Lung (tissue), 17 donors: ENCODE measurements at places on chromosomes 12 and 14. TPM values are rescaled to one million over a fixed set of nuclear protein-coding genes. Genes with fewer than 3 reads are reported as not detected.

DTX3 gene
- 40.1 TPM for total RNA-seq

OR4E2 gene
- not detected for total RNA-seq

NKX2-1 gene
- total RNA-seq, result 185 TPM

ALDH1L2 gene
- 28.4 TPM for total RNA-seq

ANO4 gene
- 1.9 TPM for total RNA-seq

OTX2 gene
- total RNA-seq, result not detected

DCAF5 gene
- 42.2 TPM for total RNA-seq

LRFN5 gene
- 12.6 TPM for total RNA-seq

KRT77 gene
- total RNA-seq, result not detected

SOAT2 gene
- total RNA-seq, result not detected

DNA sequence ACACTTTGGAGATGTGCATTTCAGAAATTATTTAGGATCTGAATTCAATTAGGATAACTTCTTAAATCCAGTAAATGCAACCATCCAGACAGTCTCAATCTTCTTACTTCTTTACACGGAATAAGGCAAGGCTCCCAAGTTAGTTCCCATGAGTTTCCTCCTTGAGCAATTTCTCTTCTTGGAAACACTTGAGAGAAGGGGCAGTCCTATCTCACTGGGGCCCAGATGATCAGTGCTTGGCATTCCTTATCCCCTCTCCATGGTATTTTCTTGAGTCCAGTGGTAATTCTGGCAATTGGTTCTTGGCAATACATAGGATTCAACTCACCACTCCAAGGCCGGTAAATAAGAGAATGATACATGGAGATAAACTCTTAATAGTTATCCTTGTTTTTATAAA lies 87.1 kb upstream of the PTHLH start:
- H3K4me1 ChIP-seq, result no peaks in the 10 kb centered on the region
- H3K27me3 ChIP-seq, result no peaks in the 10 kb centered on the region
- no peak overlapping the region for H3K4me3 ChIP-seq
- H3K27ac ChIP-seq, result no peak overlapping the region
- H3K36me3 ChIP-seq, result no peaks in the 10 kb centered on the region

DNA sequence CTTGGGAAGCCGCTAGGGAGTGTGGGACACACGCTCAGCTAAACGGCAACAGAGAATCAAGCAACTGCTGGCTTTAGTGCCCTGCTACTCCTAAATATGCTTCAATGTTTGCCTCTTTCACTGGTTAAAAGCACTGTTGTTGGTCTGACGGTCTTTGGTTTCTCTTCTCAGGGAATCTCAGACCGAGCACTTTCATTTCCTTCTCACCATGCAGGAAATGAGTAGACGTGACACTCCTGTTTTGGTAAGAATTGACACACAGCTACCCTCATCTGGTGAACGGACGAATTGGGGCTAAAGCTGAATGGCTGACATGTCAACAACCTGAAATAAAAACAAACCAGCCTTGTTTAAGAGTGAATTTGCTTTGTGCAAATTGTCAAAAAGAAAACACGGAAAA lies 57.5 kb upstream of the PIWIL1 start:
- H3K27ac ChIP-seq, result no peak overlapping the region
- H3K27me3 ChIP-seq, result peaks cover 9% of the 10 kb centered on the region
- H3K4me1 ChIP-seq, result peaks cover 3% of the 10 kb centered on the region
- no peaks in the 10 kb centered on the region for H3K36me3 ChIP-seq

DNA sequence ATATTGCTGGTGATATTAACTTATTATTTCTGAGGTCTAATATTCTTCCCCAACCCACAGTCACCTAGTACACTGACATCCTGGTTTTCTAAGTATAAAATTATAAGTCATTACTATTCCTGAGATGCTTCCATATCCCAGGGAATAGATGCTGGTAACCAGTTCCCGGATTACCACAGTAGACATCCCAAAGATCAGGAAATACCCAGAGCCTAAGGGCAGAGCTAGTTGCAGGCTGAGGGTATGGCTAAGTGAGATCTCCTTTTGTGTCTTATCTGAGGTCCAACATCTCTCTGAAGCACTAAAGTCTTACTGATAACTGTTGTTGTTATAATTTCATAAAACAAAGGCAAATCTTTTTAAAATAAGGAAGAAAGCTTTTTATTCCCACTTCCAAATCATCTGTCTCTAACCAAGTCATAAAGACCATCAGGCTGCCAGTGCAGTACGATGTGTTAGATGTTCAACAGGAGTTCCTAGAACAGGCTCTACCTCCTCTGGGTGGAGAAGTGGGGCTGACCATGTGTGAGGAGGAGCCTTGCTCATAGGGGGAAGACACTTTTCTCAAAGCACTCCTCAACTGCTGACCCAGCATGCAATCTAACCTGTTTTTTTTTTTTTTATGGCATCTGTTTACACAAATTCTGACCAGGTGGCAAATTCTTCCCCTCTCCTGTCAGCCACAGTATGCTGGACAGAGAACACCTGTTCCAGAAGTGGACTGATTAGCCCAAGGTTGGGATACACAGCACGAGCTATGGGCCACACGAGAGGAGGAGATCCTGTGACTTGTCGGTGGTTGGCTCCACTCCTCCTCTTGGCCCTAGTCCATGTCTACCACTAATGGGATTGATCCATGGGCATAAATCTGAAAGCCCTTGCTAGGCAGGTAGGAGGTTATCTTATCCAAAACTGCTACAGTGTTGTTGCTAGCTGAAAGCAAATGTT lies 16.1 kb upstream of the GRIP1 start:
- no peak overlapping the region for H3K4me3 ChIP-seq
- H3K27me3 ChIP-seq, result peaks cover 3% of the 10 kb centered on the region
- DNase-seq, result no peak
- H3K4me1 ChIP-seq, result no peaks in the 10 kb centered on the region

DNA sequence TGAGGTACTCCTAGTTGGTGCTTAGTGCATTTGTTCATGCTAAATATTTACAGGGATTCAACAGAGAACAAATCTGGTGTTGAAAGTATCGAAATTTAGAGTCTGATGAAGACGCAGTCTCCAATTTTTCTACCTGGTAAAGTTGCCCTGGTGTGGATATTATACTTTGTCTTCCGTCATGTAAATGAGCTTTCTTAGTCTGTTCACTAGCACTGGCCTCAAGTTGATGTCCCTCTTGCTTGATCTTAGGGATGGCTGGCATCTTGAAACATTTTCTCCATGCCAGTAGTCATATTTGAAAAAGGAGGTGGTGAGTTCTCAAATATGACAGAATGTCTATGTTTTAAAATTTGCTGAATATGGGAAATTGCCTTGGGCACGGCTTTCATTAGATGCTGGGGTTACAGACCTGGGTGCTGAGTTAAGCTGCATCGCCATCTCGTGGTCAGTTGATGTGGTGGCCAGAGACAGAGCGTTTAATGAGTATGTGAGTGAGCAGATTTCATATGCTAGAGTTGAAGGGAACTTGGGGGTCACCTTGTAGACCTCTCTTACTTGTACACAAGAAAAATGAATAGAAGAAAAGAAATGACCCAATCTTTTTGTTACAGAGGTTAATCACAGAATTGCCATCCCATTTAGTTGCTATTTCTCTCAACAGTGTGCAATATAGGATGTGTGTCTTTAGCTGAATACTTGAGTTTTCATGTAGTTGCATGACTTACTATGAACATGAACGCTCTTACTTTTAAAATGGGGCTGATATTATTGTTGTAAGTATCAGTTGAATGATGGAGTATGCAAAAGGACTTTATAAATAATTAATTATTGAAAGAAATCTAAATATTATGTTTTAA lies 172.8 kb upstream of the DCN start:
- H3K4me3 ChIP-seq, result no peak overlapping the region
- no peaks in the 10 kb centered on the region for H3K4me1 ChIP-seq
- H3K27ac ChIP-seq, result no peak overlapping the region
- no peaks in the 10 kb centered on the region for H3K27me3 ChIP-seq
- no peaks in the 10 kb centered on the region for H3K36me3 ChIP-seq

DNA sequence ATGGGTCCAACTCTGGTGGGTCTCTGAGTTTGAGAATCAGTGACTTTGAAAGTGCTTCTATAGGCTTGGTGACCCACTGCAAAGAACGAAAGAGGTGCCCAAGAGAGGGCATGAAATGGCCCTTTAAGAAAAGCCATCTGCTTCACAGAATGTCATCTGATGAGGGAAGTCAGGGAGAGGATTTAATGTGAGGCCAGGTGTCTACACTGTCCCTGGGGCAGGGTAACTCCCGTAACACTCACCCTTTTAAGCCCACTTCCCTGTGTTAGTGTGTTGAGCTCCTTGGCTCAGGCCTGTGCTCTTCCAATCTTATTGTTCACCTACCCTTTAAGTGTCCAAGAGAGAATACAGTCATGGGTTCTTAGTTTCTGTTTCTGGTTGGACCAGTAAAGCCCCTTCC lies 16.4 kb upstream of the SRSF5 start:
- no peaks in the 10 kb centered on the region for H3K36me3 ChIP-seq

DNA sequence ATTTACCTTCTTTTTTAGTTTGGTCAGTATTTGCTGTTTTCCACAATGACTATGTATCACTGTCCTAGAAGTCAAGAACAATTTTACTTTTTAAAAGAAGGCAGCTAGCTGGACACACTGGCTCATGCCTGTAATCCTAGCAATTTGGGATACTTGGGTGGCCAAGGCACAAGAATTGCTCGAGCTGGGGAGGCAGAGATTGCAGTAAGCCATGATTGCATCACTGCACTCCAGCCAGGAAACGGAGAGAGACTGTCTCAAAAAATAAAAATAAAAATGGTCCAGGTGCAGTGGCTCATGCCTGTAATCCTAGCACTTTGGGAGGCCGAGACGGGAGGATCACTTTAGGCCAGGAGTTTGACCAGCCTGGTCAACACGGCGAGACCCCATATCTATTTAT lies 28.3 kb downstream of the MDM1 start:
- no peak overlapping the region for H3K4me3 ChIP-seq
- peak; percentile 47 for DNase-seq
- peaks cover 9% of the 10 kb centered on the region for H3K36me3 ChIP-seq
- H3K4me1 ChIP-seq, result no peaks in the 10 kb centered on the region

GRCh38 chr14:22097586-22098292 lies 424.1 kb upstream of the OR4E1 start:
- DNase-seq, result no peak
- H3K4me1 ChIP-seq, result no peaks in the 10 kb centered on the region
- H3K4me3 ChIP-seq, result no peak overlapping the region
- H3K27me3 ChIP-seq, result no peaks in the 10 kb centered on the region
- no peaks in the 10 kb centered on the region for H3K36me3 ChIP-seq
- no peak overlapping the region for H3K27ac ChIP-seq

DNA sequence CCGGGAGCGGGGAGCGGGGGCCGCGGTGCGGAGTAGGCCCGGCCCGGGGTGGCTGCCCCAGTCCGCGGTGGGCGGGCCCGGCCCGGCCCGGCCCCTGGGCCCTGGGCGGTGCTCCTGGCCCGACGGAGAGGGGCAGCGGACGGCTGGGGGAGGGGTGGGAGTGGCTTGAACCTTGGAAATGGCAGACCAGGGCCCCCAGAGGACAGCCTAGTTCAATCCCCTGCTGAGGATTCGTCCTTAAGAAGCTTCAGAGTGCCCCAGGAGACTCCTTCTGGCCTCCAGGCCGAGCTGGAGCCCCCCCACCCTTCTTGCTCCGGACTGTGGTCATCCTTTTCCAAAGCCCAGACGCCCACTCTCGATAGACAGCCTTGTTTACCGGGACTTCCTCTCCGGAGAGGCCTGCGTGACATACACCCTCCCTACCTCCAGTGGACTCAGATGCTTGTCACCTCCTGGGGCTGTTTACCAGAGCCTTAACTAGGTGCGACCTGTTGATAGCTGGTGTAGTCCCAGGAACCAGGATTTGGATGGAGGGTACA lies 458 bp downstream of the KHNYN start:
- peak overlapping the region; percentile 97 for H3K27ac ChIP-seq
- H3K4me1 ChIP-seq, result no peaks in the 10 kb centered on the region
- H3K36me3 ChIP-seq, result peaks cover 19% of the 10 kb centered on the region
- H3K27me3 ChIP-seq, result no peaks in the 10 kb centered on the region

DNA sequence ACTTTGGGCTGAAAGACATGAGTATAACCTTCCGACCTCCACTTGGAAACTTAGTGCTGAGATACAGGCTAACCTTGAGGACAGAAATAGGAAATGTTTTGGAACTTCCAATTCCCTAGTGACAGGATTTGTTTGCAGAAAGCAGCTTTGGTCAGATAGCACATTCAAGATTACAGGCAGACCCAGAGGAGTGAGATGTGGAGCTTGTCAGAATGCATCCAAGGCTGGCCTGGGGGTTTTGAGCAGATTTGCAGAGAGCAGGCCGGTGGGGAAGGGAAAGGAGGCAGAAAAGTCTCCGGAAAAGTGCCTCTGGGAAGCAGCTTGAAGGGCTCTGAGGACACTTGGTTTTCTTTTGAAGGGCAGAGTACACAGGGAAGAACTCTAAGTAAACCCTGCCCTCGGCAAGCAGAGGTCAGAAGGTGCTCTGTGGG lies 180.3 kb downstream of the ETV6 start:
- peak; percentile 58 for DNase-seq
- H3K4me1 ChIP-seq, result peaks cover 22% of the 10 kb centered on the region
- H3K27me3 ChIP-seq, result no peaks in the 10 kb centered on the region
- H3K27ac ChIP-seq, result peak overlapping the region; percentile 54

GRCh38 chr14:35986219-35986573 lies 160.1 kb downstream of the BRMS1L start:
- H3K4me1 ChIP-seq, result no peaks in the 10 kb centered on the region
- no peak for DNase-seq
- H3K36me3 ChIP-seq, result no peaks in the 10 kb centered on the region
- H3K27me3 ChIP-seq, result no peaks in the 10 kb centered on the region
- H3K4me3 ChIP-seq, result no peak overlapping the region

DNA sequence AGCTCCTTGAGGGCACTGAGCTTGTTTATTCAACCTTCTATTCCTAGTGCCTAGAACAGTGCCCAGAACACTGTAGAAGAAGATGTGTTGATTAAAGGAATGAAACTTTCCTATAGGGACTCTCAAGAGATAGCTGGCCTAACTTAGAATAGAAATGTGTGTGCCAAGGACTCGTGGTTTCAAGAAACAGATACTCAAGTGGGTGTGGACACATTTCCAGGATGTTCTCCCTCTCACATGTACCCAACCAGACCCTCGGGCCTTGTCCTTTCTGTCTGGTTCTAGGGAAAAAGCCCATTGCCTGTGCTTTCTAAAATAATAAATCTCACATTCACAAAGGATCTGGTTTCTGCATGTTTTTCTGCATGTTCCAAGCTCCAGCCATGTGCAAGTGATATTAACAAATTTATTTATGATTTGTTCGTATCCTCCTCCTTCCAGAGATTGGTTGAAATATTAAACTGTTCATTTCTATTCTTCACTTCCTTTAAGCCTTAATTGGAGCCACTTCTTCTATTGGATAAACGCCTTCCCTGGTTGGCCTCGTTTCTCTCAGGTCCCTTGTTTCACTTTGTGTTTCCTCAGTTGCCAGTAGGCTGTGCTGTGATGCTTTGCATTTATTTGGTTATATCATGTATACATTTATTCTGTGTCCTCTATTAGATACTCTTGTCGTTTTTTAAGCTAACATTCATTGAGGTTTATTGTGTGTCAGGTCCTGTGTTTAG lies 89.8 kb downstream of the CRADD start:
- H3K27ac ChIP-seq, result no peak overlapping the region
- peaks cover 17% of the 10 kb centered on the region for H3K4me1 ChIP-seq
- H3K36me3 ChIP-seq, result no peaks in the 10 kb centered on the region
- no peaks in the 10 kb centered on the region for H3K27me3 ChIP-seq
- no peak overlapping the region for H3K4me3 ChIP-seq
- peak; percentile 87 for DNase-seq
